ENCODE measurements at places on chromosomes 5 and 9.

- no peak for ATAC-seq
Observed at GRCh38 chr9:87138128-87139040, 191.1 kb upstream of the GAS1 start.

GRCh38 chr5:88376728-88377127, 108.1 kb upstream of the TMEM161B start:
- no peak for ATAC-seq

DNA sequence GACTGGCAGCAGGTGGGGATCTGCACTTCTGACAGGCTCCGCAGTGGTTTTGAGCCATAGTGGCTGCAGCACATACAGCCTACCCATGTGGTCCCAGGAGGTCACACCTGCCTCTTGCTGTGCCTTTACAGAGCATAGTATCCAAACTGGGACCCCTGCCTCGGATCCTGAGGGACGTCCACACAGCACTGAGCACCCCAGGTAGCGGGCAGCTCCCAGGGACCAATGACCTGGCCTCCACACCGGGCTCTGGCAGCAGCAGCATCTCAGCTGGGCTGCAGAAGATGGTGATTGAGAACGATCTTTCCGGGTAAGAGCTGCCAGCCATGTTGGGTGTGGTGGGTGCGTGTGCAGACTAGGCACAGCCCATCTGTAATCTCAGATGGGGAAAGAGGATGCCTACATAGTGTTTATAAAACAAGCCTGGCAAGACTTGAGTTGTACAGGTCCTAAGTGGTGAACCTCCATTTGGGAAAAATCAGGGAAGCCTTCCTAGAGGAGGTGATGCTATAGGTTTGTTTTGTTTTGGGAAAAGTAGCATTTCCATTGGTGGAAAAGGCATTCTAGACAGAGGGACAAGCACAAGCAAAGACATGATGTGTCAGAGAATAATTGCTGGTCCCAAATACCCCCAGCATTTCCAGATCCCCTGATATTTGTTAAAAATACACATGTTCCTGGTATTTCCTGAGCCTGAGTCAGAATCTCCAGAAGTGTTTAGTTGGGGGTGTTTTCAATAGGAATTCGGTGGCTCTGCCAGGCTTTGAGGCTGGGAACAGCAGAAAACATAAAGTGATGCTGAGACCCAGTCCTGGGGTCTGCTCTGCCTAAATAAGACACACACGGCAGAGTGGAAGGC, 119.2 kb downstream of the DAB2IP start:
- ATAC-seq: no peak

GRCh38 chr9:108264093-108264492, 591.7 kb downstream of the ACTL7B start:
- no peak for ATAC-seq

DNA sequence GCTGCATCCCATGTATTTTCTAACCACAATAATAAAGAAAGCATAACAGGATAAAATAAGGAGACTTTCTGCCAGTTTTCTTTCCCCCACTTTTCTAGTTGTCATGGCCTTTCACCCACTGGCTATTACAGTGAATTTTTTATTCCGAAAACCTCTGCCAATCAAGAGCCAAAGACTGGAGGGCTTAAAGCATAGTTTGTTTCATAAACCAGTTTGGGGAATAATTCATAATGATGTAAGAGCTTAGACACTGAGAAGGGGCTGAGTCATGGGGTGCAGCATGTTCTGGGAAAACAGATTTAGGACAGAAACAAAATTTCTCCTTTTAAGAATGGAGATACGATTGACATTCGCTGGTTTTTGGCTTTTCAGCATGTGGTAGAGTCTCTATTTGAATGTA, 4.4 kb upstream of the GLIPR2 start:
- ATAC-seq: peak; percentile 59

DNA sequence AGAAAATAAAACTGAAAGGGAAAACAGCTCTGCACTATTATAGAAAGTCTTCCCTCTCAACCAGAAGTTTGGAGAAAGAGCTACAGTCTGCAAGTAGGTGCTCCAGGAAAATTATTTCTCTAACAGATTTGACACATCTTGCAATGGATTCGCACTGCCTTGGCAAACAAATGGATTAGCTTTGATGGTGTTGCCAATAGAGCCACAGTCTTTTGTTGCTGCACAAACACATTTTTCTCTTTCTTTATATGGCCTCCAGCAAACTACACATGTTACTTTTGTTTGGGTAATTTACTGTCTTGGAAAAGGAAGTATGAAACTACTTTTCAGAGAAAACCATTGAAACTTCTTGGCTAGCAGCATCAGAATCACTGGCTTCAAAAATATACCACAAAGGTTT, 523.1 kb downstream of the EFNA5 start:
- no peak for ATAC-seq

- no peak for ATAC-seq
Observed at GRCh38 chr5:139650031-139650688, 2.0 kb downstream of the CXXC5 start.

- no peak for ATAC-seq
Observed at GRCh38 chr5:67361932-67362729, 165.5 kb upstream of the CD180 start.
